Activated T-cell treated with anti-CD3 and anti-CD28 coated beads for 4 hours (primary cell): ENCODE measurements at places on chromosomes 7 and 10.

DNA sequence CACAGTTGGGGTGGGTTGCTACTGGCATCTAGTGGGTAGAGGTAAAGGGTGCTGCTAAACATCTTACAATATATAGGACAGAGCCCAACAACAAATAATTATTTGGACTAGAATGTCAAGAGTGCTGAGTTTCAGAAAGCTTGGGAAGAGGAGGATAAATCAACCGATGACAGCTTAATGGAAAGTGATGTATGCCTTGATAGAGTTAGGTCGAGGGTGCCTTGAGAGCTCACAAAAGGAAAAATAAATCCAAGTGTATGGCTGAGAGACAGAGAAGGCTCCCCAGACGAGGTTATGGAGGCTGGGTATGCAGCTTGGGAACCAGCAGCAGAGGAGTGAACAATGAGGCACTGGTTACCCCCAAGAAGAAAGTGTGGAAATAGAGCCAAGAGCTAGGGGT is 211.1 kb downstream of the HDAC9 start:
- DNase-seq: no peak

- DNase-seq: no peak
These were observed 47.5 kb downstream of the EBF3 start for GRCh38 chr10:129916506-129916995.

DNA sequence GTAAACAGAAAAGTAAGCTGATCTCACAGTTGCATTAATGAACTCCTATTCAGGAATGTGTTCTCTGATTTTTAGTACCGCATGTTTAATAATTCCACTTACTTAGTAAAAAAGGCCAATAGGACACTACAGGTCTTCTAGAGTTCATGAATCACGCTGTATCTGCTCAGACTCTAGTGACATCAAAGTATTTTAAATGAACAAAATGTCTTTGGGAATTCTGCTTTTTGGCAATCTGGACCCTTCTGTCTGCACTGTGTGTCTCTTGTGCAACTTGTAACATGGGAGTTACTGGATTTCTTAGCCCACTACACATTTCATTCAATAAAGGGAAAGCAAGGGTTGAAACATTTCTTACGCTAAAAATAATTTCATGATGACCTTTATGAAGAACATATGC is 50.2 kb downstream of the RABGEF1 start:
- DNase-seq: no peak

DNA sequence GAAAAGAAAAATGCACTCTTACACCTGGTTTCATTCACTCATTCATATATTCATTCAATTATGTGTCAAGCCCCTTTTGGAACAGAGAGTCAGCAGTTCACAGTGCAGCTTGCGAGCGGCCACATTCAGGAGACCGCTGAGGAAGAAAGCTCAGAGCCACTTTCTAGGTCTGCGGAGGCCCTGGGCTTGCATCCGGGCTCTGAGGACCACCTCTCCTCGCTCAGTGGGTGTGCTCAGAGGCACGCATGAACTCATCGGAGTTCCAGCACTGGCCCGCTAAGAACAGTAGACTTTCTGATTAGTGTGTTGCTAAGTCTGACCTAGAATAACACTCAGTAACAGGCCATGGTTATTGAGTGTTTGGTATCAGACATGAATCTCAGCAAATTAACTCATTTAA is 1.8 kb upstream of the FAM107B start:
- no peak for DNase-seq

DNA sequence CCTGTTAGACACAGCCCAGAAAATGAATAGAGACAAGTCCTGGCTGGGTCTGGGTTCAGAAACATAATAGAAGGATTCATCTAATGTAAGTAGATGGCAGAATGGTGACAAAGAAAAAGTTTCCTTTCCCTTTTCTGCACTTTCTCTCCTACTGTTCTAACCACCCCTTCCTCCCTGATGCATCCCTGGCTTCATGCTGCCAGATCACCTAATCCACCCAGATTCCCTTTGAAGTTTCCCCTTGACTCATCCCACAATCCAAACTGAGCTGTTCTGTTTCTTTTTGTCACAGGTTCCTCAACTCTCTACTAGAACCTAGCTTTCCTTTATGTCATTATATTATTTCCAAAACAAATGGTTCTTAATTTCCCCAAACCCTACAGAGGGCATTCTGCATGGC is 1.1 kb upstream of the MACC1 start:
- DNase-seq: no peak

DNA sequence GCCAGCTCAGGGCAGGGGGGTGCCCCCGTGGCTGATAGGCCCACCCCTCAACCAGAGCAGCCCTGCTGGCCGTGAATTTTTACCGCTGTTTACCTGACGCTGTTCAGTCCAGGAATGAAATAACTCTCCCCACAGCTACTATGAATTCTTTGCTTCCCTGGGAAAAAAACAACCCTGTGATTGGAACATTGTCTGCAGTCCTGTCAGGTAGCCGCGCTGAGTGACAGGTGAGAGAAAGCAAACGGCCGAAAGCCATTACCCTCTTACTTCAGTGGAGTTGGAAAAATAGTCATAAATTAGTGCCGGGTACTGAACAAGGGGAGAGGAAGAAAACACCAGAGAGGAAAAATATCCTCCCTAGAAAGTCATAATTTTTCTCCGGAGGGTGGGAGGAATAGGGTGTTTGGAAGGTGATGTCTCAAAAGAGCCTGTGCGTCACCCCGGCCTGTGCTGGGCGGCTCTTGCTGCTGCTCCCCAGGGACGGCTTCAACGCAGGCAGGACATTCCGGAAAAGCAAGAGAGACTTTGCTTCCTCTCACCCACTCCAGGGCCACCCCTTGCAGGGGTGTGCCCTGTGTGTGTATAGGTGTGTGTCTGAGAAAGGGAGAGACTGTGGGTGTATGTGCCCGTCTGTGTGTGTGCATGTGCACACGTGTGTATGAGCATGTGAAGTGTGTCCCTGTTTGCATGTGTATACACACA is 69.0 kb downstream of the CDH23 start:
- DNase-seq: no peak

- DNase-seq: no peak
These were observed 72.2 kb upstream of the CFAP46 start for GRCh38 chr10:133014416-133015210.

GRCh38 chr10:34031400-34031799 is 696.9 kb upstream of the NRP1 start:
- no peak for DNase-seq

DNA sequence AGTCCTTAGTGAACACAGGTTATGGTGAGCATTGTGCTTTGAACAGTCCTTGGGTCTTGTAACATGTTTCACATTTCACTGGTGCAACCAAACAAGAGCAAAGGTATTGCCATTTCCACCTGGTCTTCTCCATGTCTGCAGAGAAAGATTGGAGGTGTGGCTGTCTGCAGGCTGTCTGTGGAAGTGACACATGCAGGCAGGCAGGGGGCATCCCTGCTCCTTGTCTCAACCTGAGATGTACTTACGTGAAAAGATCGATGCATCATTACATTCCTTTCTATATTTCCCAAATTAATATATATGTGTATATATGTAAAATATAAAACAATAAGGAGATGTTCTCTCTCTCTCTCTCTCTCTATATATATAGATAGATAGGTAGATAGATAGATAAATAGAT is 54.3 kb downstream of the LRRC18 start:
- no peak for DNase-seq

DNA sequence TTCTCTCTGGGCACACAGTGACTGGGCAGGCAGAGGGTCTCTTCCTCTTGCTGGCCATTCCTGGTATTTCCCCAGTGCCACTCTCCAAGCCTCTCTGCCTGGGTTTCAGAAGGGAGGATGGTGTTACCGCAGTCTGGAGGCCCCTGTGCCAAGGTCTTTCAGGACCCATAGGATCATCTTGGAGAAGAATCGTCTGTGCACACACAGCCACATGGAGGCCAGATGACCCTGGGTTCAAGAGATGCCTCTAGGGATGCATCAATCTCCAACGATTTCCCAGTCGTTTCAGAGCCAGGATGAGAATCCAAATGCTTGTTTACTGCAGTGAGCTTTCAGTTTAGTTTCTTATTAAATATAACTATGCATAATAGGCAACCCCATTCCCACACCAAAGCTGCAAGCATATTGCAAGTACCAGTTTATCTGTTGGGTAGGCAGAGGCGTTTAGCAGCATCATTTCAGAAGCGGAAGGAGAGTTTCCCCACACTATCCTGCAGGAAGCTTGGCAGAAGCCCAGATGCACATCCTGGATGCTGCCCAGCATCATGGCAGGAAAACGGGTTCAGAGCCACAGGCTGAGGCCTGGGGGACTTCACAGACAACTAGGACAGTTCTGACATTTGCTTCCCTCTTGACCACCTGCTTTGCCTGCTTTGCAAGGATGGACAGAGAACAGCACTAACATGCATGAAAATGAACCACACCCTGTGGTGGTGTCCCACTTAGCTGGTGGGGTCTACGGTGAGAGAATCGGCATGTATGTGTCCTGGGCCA is 134.7 kb upstream of the FAM20C start:
- DNase-seq: no peak

- no peak for DNase-seq
These were observed 42.3 kb downstream of the ARID5B start for GRCh38 chr10:61943674-61944378.

DNA sequence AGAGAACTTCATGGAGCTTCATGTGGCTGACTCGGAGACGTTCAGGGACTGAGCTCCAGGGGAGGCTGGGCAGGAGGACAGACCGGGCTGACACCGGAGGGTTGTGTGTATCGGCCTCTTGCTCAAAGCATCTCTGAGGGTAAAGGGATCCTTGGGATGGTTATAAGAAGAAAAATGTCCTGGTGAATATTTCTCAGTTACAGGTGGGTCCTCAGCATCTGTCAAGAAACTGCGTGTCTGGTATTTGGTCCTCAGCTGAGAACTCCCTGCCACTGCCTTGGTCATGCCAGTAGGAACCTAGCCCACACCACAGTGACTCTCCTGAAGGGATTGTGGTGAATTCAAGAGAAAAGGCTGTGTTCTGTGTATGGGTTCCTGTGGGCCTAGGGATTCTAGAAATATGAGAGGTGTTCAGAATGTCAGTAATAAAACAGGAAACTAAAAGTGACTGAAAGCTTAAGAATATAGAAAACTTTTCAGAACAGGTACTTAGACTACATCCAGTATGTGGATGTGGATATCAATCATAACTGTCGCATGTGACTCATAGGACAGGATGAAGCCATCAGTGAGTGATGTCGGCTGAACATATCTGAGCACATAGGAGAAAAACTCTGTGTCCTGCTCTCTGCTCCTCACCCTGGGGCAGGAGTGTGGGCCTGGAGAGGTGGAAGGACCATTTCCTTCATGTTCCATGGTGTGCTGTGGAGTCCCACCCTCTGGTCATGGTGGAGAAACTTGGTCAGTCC is 28.4 kb downstream of the MBL2 start:
- DNase-seq: no peak

GRCh38 chr7:80467069-80467468 is 44.8 kb downstream of the GNAT3 start:
- DNase-seq: no peak

GRCh38 chr10:10516346-10517130 is 501.1 kb upstream of the CELF2 start:
- DNase-seq: no peak

GRCh38 chr10:112832361-112832878 is 117.6 kb upstream of the TCF7L2 start:
- DNase-seq: no peak

DNA sequence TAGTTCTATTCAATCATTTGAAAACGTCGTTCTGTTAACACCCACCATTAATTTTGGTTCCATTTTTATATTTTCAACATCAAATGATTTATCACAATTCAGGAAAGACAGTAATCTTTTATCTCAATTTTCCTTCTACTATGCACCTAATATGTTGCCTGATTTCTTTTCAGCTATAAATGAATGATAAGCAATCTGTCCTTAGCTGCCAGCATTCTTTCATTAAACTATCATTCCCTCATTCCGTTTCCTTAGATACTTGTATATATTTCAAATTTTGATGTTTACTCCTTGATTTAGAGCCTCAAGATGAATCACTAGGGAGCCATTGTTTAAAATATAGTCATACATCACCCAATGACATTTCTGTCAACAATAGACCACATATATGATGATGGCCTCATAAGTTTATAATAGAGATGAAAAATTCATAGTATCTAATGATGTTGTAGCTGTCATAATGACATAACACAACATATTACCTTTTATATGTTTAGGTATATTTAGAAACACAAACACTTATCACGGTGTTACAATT is 661.7 kb downstream of the IPMK start:
- DNase-seq: no peak

- no peak for DNase-seq
These were observed 9.3 kb downstream of the CHST12 start for GRCh38 chr7:2412587-2413201.

DNA sequence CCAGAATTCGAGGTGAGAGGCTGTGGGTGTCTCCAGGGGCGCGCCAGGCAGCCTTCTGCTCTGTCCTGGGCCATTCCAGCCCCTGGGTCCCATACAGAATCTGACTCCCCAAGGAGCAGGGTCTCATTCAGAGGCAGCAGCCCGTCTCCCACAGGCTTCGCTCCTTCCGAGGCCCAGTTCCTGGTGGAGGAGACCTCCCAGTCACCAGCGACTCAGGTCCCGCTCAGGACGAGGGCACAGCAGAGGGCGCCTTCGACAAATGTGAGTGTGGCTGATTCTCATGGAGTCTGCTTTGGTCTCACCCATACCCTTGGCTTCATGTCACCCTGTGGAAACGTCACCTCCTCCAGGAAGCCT is 81.8 kb upstream of the GPR26 start:
- DNase-seq: no peak

DNA sequence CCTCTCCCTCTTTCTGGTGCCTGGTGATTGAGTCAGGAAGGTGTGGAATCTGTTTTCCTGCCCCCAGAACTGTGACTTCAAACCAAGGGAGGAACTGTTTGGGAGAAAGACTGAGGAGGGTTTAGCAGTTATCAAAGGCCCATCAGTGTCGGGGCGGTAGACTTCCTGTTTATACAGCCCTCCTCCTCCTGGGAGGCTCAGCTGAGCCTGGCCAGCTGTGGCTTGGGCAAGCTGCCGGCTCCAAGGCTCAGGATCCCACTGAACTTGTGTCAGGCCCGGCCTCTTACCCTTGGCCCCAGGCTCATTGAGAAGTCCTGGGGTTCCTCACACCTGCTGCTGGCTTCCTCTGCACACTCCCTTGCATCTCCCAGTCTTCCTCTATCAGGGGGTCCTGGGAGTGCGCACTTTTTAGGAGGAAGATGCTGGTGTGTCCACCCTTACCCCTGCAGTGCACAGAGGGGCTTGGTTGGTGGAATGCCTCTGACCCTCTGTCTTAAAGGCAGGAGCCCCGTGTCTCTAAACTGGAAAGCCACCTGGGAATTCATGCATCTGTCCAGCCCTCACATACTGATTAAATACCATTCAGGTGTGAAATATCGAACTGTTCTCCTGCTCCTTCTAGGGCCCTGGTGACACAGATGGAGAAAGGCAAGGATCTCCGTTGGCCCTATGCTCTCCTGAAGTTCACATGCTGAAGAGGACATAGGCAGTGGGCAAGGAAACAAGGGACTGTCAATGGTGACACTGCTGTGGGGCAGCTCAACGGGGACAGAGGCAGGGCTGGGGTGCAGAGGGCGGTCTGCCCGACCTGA is 32.4 kb downstream of the CXCL12 start:
- no peak for DNase-seq
